Amniotic epithelial cell (primary cell): ENCODE measurements at places on chromosomes 6 and 20.
A peak's percentile ranks its signal among the peaks of the same experiment; 100 is the strongest.

GRCh38 chr20:43736588-43737158 is 9.9 kb upstream of the GTSF1L start:
- DNase-seq = peak; percentile 28

DNA sequence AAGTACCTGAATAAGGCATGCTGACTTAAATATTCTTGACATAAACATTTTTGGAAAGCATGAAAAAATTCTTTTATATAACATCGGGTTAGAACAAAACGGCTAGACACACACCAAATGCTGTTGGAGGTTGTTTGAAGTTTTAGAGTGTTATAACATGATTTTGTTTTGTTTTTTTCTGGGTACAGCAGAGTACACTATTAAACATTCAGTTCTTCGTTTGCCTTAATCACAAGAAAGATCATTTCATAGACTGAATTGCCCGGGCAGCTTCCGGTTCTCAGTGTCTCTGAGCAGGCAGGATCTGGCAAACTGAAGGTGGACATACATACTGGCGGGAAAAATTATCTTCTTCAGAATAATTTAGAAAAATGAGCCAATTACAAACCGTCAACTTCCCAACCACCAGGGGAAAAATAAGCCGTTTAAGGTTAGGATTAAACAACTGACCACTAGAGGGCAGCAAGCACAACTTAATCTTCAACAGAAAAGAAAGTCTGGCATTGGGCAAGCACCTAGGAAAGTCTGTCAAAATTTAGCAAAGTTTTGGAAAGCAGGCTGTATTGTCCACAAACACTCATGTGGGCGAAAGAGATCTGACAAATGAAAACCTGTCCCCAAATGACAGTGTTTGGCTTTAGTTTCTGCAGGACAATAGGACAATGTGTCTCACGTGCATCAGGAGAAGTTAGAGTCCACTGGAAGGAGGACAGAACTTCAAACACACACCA is 15.0 kb downstream of the ZNF217 start:
- DNase-seq = peak; percentile 85

DNA sequence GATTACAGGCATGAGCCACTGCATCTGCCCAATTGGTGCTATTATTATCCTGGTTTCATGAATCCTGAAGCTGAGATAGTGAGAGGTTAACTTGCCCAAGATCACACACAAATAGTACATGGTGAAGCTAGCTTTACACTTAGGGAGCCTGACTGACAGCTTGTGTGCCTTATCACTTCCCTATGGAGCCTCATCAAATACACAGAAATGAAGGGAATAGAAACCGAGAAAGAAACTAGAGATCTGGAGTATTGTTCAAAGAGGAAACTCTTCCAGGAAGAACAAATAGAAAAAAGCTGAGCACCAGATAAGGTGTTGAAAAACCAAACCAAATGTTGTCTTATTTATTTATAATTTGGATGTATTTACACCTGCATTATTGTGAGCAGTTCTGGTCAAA is 155.0 kb upstream of the CITED2 start:
- DNase-seq = no peak

GRCh38 chr6:26156850-26157250 is 69.6 kb downstream of the HFE start:
- DNase-seq = no peak

DNA sequence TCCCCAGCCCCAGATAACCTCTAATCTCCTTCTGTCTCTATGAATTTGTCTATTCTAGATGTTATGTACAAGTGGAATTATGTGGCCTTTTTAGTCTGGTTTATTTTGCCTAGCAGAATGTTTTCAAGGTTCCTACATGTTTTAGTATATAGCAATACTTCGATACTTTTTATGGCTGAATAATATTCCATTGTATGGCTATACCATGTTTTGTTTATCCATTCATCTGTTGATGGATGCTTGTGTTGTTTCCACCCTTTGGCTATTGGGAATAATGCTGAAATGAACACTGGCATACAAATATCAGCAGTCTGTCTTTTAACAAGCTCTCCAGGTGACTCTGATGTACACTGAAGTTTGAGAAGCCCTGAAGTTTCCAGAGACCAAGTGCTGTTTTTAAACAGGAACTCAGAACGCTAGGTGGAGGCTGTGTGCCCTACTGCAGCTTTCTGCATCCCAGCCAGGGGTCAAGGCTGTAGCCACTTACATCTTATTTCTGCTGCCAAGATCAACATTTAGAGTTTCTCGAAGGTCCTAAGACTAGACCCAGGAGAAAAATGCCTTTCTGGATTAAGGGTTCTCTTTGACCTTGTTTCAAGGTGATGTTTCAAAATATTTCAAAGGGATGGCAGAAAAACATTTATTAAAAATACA is 123.0 kb downstream of the SOBP start:
- no peak for DNase-seq

DNA sequence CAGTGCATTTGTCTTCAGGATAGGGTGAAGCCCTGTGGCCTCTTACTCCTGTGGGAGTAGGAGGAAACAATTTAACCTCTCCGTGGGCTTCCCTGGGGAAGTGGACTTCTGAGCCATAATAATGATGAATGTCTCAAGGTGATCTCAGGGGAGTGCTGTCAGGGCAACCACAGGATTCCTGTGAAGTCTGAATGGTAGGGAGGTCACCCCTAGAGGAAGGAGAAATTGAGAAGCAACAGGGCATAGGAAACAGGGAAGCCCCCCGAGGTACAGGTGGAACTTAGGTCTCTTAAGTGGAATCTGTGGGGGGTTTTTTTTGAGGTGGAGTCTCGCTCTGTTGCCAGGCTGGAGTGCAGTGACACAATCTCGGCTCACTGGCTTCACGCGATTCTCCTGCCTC is 26.9 kb downstream of the STK35 start:
- DNase-seq = no peak

GRCh38 chr6:144811140-144811539 is 526.0 kb downstream of the UTRN start:
- DNase-seq = no peak

DNA sequence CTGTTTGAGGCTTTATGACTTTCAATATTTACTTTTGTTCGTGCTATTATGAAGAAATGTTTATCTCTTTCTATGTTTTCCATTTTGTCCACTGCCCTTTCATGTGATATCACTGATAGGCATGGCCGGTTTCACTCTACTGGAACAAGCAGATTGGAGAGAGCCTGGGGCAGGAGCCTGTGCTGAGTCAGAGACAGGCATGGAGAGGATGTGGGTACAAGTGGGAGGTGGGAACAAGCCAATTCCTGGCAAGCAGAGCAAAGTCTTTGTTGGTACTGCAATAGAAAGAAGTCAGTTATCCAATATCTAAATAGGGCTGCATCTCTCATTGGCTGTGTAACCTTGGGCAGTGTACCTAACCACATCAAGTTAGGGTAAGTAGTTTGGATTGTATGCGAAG is 545.6 kb upstream of the MAP3K7 start:
- DNase-seq = peak; percentile 0

DNA sequence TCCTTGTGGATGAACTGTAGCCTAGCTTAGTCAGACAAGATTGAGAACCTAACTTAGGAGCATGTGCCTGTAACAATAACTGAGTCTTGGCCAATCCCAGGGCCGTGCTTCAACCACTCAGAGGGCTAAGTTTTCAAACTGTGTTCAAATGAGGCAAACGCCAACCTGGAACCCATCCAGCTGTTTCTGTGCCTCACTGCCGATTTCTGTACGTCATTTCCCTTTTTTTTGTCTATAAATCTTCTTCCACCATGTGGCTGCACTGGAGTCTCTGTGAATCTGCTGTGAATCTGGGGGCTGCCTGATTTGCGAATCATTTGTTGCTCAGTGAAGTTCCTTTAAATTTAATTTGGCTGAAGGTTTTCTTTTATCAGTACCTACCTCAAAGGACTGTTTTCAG is 115.0 kb upstream of the CHD6 start:
- no peak for DNase-seq

DNA sequence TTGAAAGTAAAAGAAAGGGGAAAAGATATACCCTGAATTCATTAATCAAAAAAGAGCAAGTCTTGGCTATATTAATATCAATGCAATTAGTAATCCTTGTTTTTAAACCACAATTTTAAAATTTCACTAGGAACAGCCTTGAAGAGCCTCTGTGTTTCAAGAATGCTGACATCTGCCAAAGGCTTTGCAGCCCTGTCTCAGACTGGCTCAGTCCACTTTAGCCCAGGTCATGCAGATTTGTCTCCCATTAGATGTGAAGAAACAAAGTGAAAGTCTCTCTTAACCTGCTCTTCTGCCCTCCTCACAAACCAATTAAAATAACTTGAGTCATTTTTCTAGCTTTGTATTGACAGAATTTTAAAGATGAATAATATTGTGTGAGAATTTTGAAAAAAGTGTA is 102.7 kb upstream of the CARMIL1 start:
- peak; percentile 54 for DNase-seq

DNA sequence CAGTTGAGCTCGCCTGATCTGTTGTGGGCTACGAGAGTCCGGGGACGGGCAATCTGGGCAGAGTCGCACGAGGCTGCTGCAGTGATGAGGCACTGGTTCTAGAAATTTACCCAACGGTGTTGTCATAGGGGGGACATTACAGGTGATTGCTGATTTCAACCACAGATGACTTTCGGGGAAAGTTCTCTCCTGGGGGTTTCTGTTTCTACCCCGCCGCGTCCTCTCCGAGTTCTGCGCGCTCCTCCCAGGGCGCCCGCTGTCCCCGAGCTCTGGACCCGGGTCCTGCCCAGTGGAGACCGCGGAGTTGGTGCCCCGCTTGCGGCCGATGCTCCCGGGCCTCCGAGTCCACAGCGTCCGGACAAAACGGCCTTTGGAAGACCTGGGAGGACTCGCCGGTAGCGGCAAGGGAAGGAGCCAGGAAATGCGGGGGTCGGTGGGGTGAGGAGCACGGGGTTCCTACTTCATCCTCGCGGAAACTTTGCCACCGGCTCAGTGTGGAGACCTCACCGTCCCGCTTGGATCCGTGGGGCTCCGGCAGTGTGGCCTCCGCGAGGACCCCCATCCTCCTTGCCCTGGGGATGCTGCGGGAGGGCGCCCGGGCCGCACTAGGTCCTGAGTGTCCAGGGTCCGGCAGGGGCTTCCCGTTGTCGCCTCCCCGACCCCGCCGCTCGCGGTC is 12.3 kb upstream of the RAET1L start:
- no peak for DNase-seq

DNA sequence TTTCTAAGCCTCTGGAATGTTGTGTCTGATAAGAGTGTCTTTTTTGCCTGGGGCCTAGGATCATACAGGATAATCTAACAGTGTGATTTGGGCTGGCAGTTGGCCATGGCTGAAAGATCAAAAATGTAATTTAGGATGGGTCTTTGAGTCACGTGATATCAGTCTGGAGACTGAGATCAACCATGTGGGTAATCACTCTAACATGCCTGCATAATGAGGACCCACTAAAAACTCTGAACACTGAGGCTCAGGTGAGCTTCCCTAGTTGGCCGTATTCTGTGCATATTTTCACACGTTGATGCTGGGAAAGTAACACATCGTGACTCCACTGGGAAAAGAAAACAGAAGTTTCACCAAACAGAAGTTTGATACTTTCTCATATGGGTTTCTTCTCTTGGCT is 6.3 kb upstream of the MMS22L start:
- DNase-seq = no peak

GRCh38 chr20:32356622-32357374 is 1.3 kb upstream of the ASXL1 start:
- DNase-seq = no peak

- no peak for DNase-seq
These were observed 740 bp downstream of the NELFCD start for GRCh38 chr20:58981628-58982364.

DNA sequence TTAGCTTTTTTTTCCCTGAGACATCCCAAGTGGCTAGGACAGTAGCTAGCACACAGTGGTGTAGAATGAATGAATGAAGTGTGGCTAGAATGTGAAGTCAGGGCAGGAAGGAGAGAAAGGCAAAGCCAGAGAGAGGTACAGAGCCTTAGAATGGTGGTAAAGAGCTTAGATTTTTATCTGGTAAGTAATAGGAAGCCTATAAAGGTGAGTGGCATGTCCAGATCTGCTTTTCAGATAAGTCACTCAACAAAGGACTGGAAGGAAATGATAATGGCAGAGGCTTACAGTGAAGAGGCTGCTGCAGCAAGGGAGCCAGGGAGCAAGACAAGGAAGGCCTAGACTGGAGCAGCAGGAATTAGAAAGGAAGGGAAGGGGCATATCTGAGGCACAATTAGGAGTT is 96.0 kb upstream of the PRDM1 start:
- DNase-seq = no peak

DNA sequence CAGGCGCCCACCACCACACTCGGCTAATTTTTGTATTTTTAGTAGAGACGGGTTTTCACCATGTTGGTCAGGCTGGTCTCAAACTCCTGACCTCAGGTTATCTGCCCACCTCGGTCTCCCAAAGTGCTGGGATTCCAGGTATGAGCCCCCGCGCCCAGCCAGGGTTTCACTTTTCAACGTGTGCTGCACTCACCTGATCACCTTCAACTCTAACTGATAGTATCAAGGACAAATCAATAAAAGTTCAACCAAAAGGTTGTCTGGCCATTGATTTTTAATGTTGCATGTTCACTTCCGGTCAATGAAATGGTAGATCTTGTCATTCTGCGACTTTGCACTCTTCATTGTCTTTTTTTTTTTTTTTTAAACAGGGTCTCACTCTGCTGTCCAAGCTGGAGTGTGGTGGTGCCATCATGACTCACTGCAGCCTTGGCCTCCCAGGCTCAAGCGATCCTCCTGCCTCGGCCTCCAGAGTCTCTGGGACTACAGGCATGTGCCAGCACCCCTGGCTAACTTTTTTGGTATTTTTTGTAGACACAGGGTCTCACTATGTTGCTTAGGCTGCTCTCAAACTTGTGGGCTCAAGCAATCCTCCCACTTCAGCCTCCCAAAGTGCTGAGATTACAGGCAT is 37.3 kb downstream of the ZNF217 start:
- no peak for DNase-seq

- no peak for DNase-seq
These were observed 79.4 kb downstream of the FOXO3 start for GRCh38 chr6:108640104-108640503.

DNA sequence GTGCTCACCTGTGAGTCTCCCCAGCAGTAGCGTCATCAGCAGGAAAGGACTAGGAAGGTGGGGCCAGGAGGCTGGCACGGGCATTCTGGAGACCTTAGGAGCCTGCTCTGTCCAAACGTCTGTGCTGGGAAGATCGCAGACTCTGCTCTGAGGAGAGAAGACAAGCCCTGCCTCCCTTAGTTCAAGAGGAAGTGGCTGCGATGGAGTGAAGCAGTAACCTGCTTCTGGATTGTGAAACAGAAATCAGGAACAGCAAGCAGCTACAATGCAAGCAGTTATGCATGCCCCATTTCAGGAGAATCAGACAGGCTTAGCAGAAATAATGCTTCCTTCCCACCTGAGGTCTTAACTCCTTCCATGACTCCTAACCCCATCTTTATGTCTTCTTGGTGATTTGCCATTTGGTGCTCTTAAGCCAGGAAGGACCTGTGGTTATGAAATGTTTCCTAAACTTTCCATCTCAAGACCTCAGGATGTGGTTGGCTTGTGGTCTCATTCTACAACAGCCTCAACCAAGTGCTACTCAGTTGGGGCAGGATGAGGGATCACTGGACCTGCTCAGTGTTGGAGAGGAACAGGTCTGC is at the start of gene SIRPB1:
TSS of gene SIRPB1 (minus strand) at position 149 of the 584 bp plus-strand sequence. CDS start at position 84, 65 bp downstream.
- DNase-seq = no peak

- DNase-seq = no peak
These were observed 19.8 kb downstream of the IBTK start for GRCh38 chr6:82227770-82228169.
